ENCODE measurements at places on chromosomes 2 and 18. TPM values are rescaled to one million over a fixed set of nuclear protein-coding genes. Genes with fewer than 3 reads are reported as not detected.
A peak's percentile ranks its signal among the peaks of the same experiment; 100 is the strongest.

Gene ARHGAP15
- 5.8 TPM for polyA plus RNA-seq

Gene CD207
- 0.08 TPM for polyA plus RNA-seq

Gene GREB1
- 14.0 TPM for polyA plus RNA-seq

Gene ALPP
- polyA plus RNA-seq, result not detected

Gene SPP2
- polyA plus RNA-seq, result not detected

Gene CCDC102B
- polyA plus RNA-seq, result 7.7 TPM

Gene SCG2
- polyA plus RNA-seq, result 0.35 TPM

Gene ZAP70
- 1.7 TPM for polyA plus RNA-seq

Gene GALNT3
- 13.8 TPM for polyA plus RNA-seq

Gene ANKRD62
- 0.20 TPM for polyA plus RNA-seq

Gene ANKRD30B
- polyA plus RNA-seq, result 0.05 TPM

Gene IMPA2
- 103 TPM for polyA plus RNA-seq

Gene IL1RL1
- 0.40 TPM for polyA plus RNA-seq

GRCh38 chr2:142286618-142287017 lies 155.8 kb upstream of the LRP1B start:
- no peak for DNase-seq

GRCh38 chr2:10501980-10502802 lies 54.1 kb upstream of the ODC1 start:
- no peak for DNase-seq

DNA sequence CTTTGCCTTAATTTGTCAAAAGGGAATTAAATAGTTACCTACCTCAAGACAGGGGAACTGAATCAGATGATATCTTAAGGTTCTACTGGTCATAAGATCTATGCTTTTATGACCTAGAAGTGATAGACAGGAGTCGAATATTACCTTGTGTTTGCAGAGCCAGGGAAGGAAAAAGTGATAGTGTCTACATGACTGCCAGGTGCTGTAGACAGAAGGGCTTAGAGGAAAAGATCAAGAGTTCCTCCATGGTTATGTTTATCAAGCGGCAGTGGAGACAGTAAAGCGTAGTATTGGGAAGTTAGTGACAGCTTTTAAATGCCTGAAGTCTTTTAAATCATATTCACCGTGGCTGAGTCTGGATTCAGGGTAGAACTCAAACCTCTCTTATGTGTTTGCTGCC lies 11.9 kb downstream of the CRIM1 start:
- no peak for DNase-seq

GRCh38 chr2:23523373-23524260 lies 138.6 kb downstream of the KLHL29 start:
- no peak for DNase-seq

DNA sequence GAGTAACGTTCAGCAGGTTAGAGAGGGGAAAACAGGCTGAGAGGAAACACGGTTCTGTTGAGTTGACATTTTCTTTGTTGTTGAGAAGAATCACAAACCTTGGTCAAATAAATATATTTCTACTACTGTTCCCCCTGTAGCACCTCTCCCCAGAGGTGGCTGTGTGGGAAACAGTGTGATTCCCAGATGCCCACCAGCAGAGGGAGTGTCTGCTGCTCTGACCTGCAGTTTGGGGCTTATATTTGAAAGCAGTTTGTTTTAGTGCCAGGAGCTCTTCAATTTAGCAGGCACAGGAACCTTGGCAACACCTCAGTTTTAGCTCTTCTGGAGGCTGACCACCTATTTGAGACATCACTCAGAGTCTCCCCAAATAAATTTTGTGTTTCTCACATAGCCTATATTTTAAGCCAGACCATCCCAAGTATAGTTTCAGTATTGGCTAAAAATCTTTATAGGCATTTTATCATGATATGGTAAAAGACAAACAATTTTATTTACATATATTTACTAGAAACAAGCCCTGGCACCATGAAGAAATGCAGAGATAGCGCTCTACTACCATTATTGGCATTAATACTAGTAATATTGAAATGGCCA lies 75.7 kb downstream of the PIK3C3 start:
- no peak for DNase-seq

DNA sequence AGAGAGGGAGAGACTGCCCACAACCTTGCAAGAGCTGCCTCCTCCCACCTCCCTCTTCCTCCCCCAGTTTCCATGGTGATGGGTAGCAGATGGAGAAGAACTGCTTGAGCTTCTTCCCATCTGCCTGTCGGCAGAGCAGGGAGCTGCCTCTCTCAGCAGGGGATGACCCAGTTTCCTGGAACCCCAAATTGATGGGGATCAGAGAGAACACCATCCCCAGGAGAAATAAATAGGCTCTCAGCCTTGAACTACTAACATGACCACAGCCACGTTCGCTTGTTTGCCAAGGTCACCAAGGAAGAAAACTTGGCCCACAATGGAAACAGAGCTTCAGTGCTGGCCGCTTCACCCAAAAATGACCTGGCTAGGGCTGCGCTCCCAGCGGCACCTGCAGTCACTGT lies 82.2 kb downstream of the ADD2 start:
- no peak for DNase-seq

DNA sequence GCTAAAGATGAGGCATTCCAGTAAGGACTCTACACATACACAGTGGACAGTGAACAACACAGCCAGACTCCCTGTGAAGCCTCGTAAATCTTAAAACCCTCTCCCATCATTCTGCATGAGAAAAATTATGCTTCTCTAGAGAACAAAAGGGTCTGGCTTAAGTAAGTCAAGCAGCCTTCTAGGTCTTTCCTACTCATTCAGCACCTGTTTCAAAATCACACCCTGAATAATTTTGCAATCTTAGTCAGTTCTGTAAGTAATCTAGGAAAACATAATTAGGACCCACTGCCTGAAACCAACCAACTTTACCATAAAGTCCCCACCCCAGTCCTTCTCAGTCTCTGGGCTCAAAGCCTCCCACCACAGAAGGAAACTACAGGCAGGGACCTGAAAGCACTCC lies 19.7 kb downstream of the IAH1 start:
- no peak for DNase-seq

DNA sequence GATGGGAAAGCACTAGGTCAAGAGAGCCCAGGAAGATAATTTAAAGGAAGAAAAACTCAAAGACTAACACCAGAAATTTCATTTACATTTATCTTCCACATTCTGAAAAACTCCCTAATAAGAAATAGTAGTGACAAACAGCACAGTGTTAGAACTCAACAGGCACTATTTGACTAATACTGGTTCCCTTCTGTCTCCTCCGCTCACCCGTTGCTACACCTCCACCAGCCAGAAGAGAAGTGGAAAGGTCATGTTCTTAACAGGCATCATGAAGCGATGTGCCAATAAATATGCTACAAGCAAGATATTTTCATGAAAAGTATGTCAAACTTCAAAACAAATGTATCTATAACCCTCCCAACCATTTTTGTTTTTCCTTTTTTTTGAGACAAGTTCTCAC lies 5.7 kb downstream of the ROCK1 start:
- no peak for DNase-seq

DNA sequence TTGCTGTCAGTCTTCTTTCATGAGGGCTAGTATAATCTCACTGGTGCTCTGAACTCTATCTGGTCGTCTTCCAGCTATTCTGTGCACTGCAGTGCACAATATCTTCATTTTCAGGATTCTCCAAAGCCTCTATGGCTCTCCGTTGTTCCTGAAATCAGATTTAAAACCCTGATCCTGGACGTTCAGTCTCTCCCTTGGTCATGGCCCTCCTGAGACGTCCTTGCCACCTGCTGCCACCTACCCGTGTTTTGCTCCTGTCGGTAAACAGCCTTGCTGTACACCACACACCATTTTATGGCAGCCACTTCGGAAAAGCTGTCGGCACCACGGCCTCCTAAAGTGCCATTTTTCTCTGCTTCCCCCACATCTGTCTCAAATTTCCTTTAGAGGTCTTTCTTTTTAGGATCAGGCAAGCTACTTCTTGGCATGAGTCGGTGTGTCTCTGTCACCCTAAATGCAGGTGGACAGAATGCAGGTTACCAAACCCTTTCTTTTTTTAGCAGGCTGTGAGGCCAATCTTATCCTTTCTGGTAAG lies 170.0 kb downstream of the HRH4 start:
- no peak for DNase-seq

DNA sequence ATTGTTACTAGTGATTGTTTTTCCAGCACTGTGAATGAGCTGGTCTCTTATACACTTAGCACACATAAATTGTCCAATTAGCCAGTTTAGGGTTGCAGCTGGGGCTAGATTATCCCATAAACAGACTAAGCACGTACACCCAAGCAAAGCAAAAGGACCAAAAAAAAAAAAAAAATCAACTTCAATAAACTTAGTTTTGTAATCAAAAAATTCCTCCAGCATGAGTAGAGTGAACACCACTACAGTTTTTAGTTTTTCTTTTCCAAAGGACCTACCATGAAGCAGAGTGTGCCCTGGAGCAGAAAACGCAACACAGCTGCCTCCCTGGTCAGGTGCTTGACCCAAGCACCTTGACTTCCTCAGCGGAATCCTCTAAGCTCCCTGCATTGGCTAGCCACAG lies 249.4 kb upstream of the SLC14A2 start:
- DNase-seq, result no peak

GRCh38 chr2:159677654-159678053 lies 34.7 kb upstream of the MARCHF7 start:
- peak; percentile 4 for DNase-seq

- no peak for DNase-seq
Measured at GRCh38 chr2:111194835-111195621, 74.3 kb downstream of the BCL2L11 start.

GRCh38 chr2:119216994-119217393 lies 6.6 kb upstream of the STEAP3 start:
- DNase-seq, result no peak

DNA sequence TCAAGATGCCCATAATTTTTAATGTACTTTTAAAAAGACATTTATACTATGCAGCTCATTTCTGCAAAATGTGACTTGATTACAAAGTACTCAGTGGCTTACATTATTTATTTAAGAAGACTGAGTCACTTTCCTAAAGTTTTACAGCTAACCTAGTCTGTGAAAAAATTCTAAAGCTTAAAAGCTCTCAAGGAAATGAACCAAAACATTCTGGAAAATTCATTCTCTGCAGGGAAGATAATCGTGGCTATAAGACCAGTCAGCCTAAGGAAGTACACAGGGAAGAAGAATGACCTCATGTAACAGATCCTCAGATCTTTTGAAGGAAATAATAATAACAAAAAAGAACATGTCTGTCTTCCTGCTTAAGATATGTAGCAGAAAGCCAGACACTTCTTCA lies 232.1 kb upstream of the STK17B start:
- DNase-seq, result no peak

Measured in right renal pelvis (tissue), 4 donors.